ENCODE measurements at places on chromosomes 7 and 10.

- no peak for DNase-seq
These were observed 56.3 kb downstream of the CACUL1 start for GRCh38 chr10:118698421-118698820.

- DNase-seq = peak; percentile 11
These were observed 95.8 kb downstream of the CFAP58 start for GRCh38 chr10:104449391-104449790.

GRCh38 chr7:79612022-79612421 is 158.6 kb upstream of the MAGI2 start:
- DNase-seq = no peak

DNA sequence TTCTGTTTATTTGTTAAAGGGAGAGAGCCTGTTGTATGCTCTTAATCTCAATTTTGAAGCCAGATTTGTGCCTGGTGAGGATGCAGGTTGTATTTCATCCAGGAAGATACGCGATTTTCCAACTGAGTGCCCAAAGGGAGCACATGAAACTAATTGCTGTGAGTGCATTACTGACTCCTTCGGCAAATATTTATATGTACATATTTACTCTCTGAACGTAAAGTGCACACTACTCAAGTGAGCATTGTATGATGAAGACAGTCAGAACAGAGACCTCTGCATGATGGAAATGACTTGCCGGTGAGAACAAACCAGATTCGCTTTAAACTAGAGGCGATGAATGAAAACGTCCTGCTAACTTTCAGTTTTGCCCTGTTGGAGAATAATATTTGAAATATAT is 130.1 kb downstream of the MALRD1 start:
- DNase-seq = no peak

DNA sequence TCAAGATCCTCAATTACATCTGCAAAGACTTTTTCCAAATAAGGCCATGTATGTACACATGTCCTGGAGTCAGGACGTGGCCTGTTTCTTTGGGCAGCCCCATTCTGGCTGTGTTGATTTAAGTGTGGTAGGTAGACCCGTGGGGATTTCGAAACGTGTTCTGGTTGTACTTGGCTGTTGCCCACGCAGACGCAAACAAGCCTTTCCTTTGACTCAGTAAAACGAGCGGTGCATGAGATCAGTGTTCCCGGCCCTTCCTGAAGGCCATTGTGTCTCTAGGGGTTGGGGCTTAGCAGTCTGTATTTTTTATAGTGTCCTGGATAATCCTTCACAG is 64.8 kb upstream of the DNAJB6 start:
- DNase-seq = peak; percentile 90

DNA sequence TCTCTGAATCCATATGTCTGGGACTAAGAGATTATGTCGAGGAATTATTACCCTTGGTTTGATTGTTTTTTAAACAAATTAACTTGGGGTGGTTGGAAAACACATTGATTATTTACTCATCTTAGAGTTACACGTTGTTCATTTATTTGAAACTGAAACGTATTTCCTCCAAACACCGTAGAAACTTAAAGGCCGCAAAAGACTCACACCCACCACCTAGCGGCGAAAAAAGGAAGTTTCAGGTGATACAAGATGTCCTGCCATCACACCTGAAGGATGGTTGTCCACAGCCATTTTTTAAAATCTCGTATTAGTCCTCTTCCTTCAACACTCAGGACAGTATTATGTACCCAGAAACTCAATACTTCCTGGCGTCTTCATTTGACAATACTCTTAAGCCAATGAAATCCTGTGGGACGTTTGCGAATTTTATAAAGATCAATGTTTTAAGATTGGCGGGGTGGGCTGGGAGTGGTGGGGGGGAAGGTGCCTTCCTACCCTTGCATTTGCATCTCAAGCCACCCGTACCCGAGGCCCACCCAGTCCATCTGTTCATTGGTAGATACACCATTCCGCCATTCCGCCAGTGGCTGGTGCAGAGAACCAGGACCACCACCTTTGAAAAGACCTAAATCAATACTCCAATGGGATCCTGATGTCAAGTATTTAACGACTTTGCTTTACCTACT is 1.4 kb upstream of the LCOR start:
- DNase-seq = no peak

- peak; percentile 95 for DNase-seq
These were observed 4.1 kb downstream of the FHIP2A start for GRCh38 chr10:114825513-114826253.

GRCh38 chr10:37739181-37739580 is 118.2 kb downstream of the ZNF248 start:
- DNase-seq = no peak

DNA sequence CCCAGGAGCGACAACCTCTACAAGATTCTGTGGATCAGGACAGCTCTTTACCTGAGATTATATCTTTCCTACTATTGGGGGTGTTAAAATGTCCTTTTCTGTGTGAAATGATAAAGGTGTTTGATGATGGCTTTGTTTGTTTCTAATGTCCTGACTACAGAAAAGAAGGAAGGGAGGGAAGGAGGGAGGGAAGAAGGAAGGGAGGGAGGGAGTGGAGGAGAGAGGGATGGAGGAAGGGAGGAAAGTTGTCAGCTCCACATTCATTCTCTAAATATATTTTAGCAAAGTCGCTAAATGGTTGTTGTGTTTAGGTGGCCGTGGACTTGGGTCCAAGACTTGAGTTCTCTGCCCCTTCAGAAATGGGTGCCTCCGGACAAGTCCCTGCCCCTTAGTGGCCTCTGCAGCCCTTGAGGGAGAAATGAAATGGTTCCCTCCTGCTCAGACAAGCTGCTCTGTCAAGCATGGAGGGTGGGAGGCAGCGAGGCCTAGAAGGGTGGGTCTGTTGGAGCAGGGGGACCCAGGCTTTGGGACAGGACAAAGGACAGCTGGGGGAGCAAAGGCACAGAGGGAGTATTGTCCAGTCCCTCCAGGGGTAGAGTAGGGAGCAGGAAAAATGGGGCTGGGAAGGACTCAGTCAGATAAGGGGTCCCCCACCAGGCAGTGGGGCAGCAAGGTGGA is 4.4 kb downstream of the RGS10 start:
- DNase-seq = no peak

DNA sequence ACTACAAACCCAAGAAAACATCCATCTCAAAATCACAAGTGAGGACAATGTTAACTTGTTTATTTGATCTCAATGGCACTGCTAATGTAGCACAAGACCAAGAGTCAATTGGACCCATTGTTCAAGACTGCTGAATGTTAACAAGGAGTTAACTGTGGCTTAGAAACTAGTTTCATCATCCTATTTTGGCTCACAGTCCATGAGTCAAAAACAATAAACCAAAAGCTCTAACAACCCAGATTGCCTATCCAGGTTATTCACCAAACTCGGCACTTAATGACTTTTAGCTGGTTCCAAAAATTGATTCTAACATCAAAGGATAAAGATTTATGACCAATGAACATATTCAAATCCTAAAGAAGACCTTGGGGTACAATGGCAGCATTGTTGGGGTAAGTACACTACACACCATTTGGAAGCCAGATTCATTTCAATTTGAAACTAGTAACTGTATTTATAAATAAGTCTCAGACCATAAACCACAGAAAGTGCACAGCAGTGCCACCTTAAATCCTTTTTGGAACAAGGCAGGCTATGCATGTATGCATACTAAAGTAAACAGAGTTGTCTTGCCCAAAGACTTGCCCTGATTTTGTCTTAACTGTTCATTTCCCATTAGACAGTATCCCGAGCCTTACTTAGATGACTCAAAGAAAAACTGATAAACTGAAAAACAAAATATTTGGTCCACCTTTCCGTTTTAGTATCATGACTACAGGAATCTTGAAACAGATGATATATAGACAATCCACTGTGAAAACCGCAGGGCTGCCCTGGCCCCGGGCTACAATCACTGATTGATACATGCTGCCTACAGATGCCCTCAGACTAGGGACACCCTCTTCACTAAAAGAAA is 84.5 kb downstream of the SRPK2 start:
- DNase-seq = peak; percentile 0

DNA sequence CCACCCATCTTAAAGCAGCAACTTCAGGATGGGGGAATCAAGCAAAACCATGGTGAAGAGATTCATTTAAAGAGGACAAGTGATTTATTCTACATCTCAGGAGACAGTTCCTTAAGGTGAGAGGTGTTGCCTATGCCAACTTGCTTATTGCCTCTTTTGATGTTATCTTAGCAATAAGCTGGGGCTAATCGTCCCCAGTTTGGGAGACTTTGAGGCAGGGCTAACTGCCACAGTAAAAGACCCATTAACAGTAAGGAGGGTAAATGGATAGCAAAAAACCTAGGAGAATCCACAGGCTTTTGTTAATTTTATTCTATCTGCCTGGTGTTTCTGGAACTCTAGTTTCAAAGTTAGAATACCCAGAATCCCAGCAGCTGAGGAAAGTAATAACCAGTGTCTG is 22.1 kb upstream of the HERPUD2 start:
- DNase-seq = no peak

DNA sequence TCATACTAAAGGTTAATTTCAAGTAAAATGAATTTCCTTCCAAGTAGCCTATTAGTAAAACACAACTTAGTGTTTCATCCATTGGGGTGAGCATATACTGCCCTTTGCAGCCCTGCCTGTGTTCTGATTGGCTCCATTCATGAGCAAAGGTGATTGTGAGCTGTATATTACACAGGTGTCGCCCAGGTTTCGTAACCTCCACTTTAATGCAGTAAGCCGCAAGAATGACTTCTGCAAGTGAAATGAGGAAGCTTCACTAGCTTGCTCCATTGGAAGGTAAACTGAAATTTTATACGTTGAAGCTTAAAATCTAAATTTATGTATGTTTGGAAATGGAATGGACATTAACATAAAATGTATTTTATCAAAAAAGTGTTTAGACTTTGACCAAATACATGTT is 24.4 kb downstream of the MTURN start:
- DNase-seq = no peak

GRCh38 chr7:140195859-140196258 is 19.1 kb upstream of the KDM7A start:
- DNase-seq = no peak

GRCh38 chr10:69687426-69687825 is 57.4 kb downstream of the FAM241B start:
- no peak for DNase-seq

DNA sequence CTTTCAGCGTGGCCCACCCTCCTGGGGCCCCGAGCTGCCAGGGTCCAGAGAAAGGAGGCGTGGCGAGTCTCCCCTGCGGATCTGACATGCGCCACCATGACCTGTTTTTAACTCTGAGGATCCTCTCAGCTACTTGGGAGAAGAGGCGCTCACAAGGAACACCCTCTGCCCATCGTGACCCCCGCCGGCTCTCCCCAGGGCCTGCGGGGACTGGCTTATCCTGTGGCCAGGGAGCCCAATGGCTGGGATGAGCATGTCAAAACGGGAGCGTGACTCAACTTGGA is 93.7 kb downstream of the EBF3 start:
- no peak for DNase-seq

GRCh38 chr10:43308515-43308914 is 41.6 kb upstream of the RASGEF1A start:
- no peak for DNase-seq

DNA sequence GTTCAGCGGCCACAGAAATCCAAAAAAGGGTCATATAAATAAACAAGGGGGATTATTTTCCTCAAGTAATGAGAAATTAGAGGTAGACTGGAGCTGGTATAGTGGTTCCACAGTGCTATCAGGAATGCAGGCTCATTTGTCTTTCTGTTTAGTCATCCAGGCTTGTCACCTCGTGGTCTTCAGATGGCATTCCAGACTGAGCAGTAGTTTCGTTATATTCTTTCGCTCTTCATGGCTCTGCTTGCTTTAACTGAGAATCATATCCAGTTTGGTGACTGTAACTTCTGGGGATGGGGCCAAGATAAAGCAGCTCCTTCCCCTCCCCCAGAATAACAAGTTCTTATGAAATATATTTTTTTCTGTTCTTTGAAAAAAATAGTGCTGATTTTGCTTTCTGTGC is 9.5 kb downstream of the ANKIB1 start:
- no peak for DNase-seq

GRCh38 chr7:90242369-90243168 is 2.4 kb upstream of the CFAP69 start:
- DNase-seq = no peak
